ENCODE measurements at places on chromosomes 13 and 19.

DNA sequence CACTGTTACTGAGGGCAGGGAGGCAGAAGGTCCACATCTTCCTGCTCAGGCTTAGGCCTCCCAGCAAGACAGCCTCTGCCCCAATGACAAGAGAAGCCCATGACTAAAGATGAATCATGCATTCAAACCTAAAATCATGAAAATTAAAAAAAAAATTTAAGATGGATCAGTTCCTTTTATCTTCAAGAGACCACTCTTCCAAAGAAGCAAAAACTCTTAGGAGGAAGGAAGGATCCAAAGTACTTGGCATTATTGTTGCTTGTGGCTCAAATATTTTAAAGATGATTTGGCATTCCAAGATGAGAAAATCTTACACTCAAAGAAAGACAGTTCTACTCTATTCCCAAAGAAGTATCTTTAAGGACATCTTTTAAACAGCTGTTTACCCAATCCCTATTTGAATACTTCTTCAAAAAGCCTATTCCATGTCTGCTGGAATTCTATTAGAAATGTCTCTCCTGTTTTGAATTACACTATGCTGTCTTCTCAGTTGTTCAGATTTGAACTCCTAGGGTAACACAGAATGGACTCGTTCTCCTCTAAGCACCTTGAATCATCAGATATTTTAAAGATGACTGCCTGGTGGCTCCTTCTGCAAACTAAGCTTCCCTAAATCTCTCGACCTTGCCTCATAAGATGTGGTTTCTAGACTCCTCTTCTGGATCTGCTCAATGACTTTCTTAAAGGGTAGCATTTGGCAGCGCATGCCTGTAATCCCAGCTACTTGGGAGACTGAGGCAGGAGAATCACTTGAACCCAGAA lies 7.0 kb downstream of the SERP2 start:
- peak; percentile 22 for DNase-seq

GRCh38 chr19:34502582-34503411 lies 21.2 kb downstream of the WTIP start:
- DNase-seq: peak; percentile 7

DNA sequence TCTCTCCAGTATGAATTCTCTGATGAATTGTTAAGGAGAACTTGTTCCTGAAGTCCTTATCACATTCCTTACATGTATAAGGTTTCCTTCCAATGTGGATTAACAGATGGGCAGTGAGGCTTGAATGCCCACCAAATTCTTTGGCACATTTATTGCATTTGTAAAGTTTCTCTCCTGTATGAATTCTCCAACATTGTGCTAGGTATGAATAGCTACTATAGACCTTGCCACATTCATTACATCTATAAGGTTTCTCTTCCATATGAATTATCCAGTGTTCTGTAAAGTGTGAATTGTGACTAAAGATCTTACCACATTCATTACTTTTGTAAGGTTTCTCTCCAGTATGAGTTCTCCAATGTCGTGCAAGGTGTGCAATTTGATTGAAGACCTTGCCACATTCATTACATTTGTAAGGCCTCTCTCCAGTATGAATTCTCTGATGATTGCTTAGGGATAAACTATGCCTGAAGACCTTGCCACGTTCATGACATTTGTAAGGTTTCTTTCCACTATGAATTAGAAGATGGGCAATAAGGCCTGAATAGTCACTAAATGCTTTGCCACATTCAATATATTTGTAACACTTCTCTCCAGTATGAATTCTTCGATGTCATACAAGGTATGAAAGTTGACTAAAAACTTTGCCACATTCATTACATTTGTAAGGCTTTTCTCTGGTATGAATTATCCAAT lies 20.4 kb downstream of the ZNF578 start:
- peak; percentile 2 for DNase-seq

DNA sequence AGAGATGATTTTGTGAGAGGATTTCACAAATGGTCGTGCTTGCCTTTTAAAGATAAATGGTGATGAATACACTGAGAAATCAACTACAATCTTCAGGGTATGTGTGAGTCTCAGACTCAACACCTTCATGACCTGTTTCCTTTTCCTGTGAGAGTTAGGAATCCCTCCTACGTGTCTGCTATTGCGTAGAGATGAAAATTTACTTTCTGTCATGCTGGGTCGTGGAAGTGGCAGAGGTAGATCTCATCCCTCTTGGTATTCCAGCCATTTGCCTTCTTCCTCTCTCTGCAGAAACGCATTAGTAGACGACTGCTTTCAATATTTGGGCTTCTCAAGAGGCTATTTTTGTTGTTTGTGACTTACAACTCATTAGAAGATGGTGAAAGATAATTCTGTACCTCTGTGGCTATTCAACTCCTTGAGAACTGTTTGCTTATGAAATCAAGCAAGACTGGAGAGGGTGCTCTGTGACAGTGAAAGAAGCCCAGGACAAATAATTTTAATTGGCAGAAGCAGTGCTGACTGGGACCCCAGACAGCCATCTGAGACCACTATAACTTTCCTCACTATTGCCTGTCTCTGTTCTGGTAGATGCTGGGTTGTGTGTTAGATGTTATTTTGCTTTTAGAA lies 233.1 kb downstream of the LACC1 start:
- DNase-seq: no peak

DNA sequence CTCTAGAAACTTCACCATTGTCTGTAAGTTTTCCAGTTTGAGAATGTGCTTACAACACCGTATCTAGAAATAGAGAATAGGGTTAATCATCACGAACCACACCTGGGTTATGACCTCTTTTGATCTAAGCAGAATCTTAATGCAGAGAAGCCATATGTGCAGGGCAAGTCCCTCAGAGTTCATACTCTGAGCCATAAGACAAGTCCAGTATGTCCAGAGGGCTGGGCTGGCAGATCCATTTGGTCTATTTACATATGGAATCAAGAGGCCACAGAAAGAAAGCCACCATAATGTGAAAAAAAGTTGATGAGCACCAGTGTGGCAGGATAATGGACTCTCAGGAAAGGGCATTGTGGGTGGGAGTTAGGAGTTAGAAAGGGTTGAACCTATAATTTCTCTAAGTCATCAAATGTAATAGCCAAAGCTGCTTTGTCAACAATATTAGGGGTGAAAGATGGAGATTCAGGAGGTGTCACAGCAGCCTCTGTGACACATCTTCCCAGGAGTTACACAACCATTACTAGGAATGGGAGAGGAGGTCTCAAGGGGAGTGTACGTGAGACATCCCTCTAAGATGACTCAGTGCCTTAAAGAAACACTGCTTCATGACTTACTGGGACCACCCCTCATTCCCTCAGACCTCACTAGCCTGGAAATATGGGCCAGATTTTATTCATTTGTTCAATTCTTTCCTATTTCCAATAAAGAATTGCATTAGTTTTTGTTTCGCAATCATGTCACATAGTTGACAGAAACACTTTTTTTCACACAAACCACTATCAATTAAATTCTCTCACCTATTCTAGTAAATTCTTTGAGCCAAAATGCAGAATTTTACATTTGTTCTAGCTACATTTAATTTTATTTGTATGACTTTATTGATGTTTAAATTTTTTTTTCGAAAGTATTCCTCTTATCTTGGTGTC lies 30.4 kb upstream of the OLFM4 start:
- DNase-seq: no peak

DNA sequence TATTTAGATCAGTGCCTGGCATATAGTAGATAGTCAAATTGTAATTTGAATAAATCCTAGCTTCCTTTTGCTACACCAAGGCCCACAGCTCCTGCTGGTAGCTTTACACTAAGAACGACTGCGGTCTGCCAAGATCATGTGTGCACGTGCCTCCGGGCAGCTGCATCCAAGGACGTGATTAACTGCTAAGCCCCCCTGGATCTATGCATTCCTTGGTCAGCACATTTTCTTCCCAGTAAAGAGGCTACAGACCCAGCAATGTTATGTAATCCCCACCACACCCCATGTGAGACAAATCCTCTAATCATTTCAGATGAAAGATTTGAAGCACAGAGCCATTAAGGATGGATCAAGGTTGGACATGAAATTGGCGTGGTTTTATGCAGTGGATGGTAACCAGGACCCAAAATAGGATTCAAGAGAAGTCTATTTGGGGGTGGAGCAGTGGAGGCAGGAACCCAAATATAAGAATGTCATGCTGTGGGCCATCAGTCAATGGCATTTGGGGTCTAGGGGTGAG lies 65.2 kb upstream of the PEG3 start:
- DNase-seq: no peak

- no peak for DNase-seq
These were observed 2.5 kb upstream of the FCER2 start for GRCh38 chr19:7704280-7705060.

DNA sequence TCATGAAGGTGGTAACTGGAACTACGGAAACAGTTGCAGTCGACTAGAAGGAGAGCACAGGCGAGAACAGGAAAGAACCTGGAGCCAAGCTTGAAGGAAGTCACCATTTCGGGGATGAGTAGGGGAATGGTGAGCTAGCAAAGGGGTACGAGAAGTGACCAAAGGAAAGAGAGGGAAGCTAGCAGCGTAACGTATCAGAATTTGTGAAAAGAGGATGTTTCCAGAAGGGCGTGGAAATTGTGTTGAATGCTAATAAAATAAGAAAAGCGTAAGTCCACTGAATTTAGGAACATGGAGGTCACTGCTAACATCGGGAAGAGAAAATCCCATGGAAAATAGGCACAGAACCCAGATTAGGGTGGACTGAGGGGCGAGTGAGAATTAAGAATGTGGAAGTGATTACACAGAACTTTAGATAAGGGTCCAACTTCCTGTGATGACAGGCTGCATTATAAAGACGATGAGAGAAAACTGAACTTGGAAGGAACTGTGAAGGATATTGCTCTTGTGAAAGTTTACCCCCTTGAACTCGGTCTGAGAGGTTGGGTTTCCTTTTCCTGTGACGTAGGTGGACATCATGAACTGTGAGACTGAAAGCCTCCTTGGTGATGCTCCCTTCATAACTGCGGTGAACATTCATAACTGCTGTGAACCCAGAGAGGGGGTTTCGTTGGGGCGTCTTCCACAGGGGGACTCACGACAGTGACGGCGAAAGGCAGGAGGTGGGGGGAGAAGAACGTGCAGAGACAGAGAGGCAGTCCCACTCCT lies 2.0 kb upstream of the FFAR2 start:
- no peak for DNase-seq

DNA sequence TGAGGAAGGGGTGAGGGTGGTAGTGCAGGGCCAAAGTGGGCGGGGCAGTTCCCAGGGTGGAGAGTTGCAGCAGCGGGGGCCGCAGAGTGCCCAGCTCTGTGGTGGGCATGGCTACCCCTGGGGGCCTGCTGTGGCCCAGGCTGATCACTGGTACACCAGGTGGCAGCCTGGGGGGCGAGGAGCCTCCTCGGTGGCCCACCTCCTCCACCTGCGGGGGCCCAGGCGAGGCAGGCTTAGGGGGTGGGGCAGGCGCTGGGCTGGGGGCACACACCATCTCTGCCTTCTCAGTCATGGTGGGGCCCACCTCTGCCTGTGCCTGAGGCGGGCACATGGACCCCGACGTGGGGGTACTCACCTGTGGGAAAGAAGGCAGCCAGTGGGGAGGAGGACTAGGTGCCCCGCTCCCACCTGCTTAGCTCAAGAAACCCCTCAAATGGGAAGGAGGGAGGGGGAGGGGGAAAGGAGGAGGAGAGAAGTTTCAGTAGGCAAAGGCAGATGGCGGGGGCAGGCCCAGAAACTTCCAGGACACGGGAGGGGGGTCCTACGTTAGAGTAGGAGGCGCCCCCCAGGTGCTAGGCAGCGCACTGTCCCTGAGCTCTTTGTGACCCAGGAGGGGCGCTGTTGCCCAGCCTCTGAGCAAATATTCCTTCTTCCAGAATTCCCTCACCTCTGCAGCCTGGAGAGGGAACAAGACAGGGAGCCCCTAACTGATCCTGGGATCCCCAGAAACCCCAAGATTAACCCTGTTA lies 1.6 kb downstream of the LYL1 start:
- no peak for DNase-seq

- DNase-seq: peak; percentile 79
These were observed 125.3 kb downstream of the TM9SF2 start for GRCh38 chr13:99626461-99627082.

- no peak for DNase-seq
These were observed 328 bp downstream of the CYP4F12 start for GRCh38 chr19:15673176-15673654.

DNA sequence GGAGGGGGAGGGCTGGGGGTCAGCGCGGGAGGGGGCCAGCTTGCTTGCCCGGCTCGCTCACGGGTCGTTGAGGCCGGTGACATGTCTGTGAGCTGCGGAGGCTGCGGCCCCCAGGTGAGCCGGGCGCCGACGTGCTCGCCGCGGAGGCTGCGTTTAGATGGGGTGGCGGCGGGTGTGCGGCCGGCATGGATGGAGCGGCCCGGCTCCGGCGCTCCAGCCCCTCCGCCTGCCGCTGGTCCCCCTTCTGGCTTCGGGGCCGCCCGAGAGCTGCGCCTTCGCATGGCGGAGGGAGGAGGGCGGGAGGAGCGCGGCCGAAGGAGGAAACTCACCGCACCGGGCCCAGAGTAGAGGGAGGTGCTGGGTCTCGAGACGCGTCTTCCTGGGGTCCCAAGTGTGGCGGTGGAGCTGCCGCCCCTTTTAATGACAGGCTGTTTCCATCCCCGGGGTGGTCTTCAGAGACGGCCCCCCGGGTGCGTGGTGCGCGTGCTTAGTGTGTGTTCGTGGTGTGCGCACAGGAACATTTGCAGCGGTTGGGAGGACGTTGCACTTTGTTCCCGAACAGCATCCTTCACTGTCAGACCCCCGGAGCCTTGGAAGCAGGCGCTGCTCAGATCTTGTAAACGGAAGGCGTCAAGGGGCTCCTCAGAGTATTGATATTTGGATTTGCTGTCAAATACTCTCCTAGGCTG lies at the start of gene AKAP11:
TSS of gene AKAP11 (plus strand) at position 38 of the 689 bp plus-strand sequence. CDS start 14,197 bp downstream, outside the sequence.
- peak; percentile 67 for DNase-seq

GRCh38 chr19:4144666-4145249 lies 8.7 kb upstream of the CREB3L3 start:
- peak; percentile 49 for DNase-seq

DNA sequence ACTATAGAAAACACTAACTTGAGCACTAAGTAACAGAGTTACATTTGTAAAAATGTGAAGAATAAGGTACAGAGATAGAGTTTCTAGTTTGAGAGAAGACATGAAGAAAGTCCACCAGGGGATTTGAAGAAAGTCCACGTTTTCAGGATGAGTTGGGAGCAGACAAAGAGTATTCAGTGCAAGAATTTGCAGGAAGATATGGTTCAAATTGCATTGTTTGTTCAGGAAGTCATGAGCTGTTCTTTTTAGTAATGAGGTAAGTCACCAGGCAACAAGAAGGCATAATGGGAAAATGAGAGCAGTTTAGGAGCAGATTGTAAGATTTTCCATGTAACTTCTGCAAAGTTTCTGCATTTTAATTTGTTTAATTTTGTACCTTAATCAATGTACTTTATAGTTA lies 618.0 kb downstream of the DACH1 start:
- no peak for DNase-seq

GRCh38 chr13:71727662-71728061 lies 139.3 kb downstream of the DACH1 start:
- no peak for DNase-seq

DNA sequence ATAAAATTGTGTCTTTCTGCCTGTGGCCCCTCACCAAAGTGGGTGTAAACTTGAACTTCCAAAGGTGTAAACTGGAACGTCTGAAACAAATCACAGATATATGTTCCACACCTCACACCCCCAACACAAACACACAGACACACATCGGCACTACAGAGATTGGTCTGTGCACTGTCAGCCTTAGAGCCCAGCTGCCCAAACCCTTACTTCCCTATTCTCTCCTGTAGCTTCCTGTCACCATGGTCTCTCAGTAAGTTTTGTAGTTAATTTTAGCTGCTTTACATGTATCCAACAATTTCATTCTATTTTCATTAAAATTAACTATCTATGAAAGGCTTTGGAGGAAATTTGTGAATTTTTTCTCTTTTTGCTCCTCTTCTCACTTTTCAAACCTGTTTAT lies 5.4 kb downstream of the TM9SF2 start:
- no peak for DNase-seq
